ENCODE measurements at places on chromosomes 1 and 21.

DNA sequence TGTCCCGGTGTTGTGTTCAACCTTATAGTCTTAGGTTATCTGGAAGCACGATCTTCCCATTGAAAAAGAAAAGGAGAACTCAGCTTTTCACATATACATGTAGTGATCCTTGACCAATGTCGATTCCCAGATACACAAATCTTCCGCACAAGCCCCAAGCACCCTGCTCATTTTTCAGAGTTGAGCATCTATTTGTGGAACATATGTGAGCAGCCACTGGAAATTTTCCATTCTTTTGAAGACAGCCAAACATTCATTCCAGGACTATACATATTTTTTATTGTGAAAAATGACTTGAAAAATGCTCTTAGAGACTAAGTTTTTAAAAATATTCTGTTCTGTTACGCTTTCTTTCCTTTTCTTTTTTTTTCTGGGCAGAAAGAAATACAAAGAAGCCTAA, 371.9 kb downstream of the RGS7 start:
- DNase-seq, result no peak

DNA sequence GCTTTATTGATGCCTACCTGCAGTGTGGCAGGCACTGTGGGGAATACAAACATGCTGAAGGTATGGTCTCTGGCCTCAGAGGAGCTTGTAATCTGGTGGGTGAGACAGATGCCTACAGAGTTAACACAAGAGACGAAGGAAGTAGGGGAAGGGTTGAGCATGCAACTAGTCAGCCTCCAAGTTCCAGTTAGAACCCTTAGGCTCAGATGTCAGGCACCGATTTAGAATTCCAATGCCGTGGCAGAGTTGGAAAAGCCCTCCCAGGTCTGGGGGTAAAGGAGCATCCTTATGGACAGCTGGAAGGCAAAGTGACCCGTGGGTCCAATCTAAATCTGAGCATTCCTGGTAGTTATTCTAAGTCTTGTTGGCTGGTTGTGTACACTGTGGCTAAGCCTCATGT, 132.9 kb upstream of the GJB5 start:
- no peak for DNase-seq

DNA sequence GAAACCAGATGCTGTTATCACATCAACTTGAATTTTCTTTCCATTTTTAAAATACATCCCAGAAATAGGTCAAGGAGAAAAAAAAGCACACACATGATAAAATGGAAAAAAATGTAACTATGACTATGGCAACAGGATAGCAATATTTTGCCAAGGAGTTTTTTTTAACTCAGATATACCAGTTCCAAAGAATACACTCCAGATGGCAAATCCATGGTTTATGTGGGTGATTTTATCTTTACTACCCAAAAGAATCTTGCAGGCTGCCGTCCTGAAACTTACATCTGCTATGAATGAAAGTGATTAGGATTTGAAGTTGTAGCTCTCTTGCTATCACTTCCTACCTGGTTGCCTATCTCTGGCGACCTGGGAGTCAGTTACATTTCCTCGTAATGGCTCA, 91.0 kb upstream of the PLPPR4 start:
- DNase-seq, result no peak

GRCh38 chr1:41404308-41404761, 43.1 kb downstream of the FOXO6 start:
- DNase-seq, result no peak

GRCh38 chr1:227798078-227798802, 17.2 kb upstream of the PRSS38 start:
- no peak for DNase-seq

GRCh38 chr1:229092377-229093237, 178.3 kb upstream of the RAB4A start:
- DNase-seq, result no peak

DNA sequence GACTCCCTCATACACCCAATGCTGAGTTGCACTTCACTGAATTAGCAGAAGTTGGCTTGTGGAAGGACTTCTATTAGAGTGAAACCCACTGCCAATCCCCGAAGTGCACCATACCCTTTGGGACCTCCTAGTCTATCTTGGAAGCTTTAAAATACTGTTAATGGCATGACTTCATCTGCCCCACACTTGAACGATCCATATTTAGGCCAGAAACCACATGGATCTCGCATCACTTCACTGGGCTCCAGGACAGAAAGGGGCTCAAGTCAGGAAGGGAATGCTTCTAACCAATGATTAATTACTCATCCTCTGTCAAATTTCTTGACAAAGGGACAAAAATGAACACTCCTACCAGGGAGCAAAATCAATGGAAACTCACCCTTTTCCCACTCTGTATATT, 69.1 kb downstream of the BCAR3 start:
- no peak for DNase-seq

GRCh38 chr1:167056529-167057231, 33.5 kb downstream of the GPA33 start:
- DNase-seq, result no peak

Measured in upper lobe of left lung (tissue), 6 donors.